CD4-positive, alpha-beta memory T cell (primary cell): ENCODE measurements at places on chromosomes 2 and 18.

GRCh38 chr2:11435036-11435435 lies 30.9 kb downstream of the E2F6 start:
- no peak for DNase-seq

DNA sequence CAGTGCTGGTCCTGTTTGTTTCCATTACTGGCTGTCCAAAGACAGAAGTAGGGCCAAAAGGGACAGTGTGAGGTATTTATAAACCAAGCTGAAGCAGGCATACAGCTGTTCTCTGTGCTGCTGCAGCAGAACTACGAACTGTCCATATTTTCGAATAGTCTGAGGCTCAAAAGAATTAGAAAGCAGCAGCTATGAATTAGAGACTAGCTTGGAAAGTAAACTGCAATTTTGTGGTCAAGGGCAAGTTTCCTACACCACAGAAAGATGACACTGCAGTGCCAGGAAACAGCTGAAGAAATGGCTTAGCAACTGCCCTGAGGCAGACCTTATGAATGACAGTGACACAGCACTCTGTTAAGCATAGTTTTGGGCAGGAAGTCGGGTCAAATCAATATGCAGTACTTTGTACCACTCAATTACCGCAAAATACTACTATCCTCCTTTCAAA lies 125.3 kb downstream of the TMEM131 start:
- DNase-seq: peak; percentile 39

DNA sequence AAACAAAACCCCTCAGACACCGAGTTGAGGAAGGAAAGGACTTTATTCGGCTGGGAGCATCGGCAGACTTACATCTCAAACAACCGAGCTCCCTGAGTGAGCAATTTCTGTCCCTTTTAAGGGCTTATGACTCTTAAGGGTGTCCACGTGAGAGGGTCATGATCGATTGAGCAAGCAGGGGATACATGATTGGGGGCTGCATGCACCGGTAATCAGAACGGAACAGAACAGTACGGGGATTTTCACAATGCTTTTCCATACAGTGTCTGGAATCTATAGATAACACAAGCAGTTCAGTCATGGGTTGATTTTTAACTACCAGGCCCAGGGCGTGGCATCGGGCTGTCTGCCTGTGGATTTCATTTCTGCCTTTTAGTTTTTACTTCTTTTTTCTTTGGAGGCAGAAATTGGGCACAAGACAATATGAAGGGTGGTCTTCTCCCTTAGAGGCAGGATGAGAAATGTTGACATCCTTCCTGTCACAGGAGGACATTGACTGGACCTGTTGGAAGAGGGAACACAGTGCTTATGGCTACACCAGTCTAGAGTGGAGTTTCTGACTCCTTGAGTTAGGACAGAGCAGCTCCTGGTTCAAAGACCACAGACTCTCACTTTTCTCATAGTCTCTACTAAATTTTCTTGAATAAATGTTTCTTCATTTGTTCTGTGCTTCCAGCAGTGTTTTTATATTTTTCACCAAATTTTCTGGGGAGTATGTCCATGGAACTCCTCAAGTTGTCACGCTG lies 35.8 kb downstream of the SPOPL start:
- DNase-seq: no peak

DNA sequence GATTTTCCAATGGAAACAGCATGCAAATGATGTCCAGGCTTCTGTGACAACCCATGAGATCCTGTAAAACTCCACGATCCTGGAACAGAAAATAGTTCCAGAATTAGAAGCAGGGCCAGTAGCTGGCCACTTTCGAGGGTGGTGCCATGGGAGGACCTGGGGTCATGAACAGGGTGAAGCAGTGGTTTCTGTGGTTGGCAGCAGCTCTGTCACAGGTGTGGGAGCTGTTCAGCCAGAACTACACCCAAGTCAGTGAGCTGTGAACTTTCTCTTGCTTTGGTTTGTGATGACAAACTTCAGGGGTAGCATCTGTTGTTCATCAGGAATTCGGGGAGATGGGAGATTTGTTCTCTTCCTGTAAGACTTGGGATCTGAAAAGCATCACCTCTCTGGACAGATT lies 314.4 kb upstream of the NT5C1B start:
- DNase-seq: no peak

- DNase-seq: no peak
Measured at GRCh38 chr18:79941473-79942119, 9.9 kb downstream of the SLC66A2 start.

DNA sequence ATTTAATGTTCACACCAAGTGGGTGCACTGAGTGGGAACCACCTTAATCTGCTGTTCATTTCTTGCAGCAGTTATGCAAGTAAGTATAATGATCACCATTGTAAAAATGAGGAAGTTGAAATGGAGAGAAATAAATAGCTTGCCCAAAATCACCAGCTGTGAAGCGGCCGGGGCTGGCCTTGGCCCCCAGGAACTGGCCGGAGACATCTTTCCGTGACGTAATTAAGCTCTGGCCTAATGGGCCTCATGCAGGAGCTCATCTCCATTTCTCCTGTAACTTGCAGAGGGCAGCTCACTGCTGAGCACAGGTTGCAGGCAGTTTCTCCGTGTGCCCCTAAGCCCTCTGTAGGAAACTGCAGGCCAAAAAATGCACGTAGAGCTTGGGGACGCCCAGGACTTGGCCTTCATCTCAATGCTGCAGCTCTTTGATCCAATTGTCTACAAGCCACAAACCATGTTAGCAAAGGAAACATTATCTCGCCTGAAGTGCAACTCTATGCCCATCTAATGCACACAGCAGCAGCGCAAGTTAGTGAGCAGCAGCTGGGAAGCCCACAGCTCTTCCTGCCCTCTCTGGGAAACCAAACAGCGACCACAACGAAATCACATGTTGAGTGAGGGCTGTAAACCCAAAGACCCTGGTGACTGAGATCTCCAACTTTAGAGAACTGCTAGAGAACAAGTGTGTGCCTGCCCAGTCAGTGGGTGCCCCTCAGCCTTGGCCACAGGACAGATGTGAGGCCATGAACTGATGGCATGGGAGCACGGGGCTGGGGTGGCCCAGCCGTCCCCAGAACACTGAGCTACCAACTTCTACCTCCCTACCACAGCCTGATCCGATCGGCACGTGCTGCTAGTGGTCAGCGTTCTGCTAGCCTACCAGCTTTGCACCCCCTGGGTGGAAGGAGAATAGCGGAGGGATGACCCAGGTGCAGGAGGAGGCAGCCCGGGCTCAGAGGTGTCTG lies 28.8 kb downstream of the APCDD1 start:
- DNase-seq: no peak

- DNase-seq: peak; percentile 12
Measured at GRCh38 chr2:242002944-242003343, 133.4 kb downstream of the RTP5 start.

GRCh38 chr18:46657115-46657955 lies at the start of gene LOXHD1:
LOXHD1 (minus strand) TSS chr18:46657220; CDS start chr18:46657033, 187 bp downstream.
- DNase-seq: no peak

- DNase-seq: no peak
Measured at GRCh38 chr2:115201386-115201785, 758.9 kb downstream of the DPP10 start.

DNA sequence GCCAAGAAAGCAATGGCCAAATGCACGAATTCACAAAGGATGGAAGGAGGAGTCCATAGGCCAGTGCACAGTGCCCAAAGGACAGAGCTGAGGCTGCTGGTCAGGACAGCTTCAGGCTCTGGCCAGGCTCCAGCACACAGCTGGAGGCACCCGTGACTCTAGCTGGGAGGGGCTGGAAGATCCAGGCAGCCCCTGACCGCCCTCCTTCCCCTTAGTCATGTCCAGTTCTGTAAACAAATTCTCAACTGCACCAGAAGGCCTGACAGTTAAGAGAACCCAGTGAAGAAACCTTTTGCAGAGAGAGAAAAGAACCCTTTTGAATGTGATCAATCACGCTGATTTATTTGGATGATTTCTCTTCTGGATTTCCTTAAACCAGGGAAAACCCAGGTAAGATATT lies 7.7 kb upstream of the YWHAQ start:
- DNase-seq: no peak

DNA sequence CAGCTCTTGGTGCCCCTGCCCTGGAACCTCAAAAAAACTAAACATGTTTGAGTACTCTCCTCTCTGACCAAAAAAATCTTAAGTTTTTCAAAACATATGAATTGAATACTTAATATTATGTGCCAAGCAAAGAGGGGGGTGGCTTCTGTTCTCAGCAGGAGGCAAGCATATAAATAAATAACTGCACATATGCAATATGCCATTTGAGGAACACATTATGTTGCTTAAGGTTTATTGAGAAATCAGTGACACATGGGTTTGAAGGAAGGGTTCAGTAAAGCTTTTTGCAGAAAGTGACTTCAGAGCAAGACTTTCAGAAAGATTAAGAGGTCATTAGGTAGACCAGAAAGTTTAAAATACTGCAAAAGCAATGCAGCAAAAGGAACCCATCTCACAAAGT lies 429.2 kb downstream of the TDRD15 start:
- DNase-seq: no peak

GRCh38 chr2:200713704-200714064 lies 98.0 kb upstream of the BZW1 start:
- DNase-seq: no peak

DNA sequence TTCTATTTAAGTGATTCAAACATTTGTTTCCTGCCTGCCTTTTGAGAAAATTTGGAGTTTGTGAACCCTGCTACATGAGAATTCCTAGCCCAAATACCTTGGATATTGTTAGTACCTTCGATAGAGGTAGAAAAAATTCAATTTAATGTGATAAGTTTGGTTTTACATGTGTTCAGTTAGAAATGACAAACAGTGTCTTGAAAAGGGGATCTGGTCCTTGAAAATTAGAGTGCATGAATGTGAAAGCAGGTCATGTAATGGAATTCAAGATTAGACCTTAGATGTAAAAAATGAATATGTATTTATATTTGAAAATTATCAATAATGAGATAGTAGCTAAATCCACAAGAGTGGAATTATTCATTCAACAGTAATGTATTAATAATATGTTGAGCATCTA lies 70.5 kb downstream of the PIK3C3 start:
- no peak for DNase-seq

DNA sequence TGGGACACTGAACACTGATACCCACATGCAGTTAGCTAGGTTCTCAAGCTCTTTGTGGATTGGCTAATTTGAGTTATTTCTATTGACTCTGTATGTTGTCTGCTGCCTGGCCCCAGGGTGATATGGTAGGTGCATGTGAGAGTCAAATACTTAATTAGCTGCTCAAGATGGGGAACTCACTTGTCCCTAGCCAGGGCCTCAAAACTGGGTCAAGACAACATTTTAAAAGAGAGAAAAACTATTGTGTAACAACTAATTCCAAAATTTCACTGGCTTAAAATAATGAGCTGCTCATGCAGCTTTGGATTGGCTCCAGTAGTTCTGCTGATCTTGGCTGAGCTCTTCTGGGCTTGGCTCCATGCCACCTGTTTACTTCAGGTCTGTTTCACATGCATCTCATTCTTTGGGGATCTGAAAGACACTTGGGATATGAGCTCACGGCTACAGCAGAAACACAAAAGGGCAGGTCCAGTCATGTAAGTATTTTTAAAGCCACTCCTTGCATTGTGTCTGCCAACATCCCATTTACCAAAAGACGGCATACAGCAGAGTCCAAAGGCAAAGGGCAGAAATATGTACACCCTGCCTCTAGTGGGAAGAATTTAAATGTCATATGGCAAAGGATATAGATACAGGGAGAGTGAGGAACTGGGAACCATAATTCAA lies 716.8 kb downstream of the SUCLG1 start:
- no peak for DNase-seq

- DNase-seq: no peak
Measured at GRCh38 chr2:190668892-190669291, 20.0 kb downstream of the NAB1 start.

- DNase-seq: no peak
Measured at GRCh38 chr2:11967946-11968465, 221.6 kb downstream of the LPIN1 start.

GRCh38 chr2:241279828-241280227 lies 35.6 kb downstream of the HDLBP start:
- DNase-seq: no peak

- no peak for DNase-seq
Measured at GRCh38 chr18:5943514-5943913, 48.2 kb upstream of the TMEM200C start.

DNA sequence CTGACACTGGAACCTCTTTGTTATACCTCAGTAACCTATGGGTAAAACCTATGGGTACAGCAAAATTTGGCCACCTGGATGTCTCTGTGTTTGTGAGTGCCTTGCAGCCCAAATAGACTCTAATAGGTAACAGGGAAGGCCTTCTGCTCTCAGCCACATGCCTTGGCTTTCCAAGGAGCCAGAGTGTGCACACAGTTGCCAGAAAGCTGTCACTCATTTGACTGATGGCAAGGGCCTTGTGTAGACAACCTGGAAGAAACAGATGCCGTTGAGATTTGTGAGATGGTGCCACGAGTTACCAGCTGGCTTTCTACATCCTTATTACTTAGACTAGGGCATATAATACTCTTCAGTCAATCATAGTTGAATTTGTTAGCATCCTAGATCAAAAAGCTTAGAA lies 90.1 kb upstream of the RAB12 start:
- no peak for DNase-seq

DNA sequence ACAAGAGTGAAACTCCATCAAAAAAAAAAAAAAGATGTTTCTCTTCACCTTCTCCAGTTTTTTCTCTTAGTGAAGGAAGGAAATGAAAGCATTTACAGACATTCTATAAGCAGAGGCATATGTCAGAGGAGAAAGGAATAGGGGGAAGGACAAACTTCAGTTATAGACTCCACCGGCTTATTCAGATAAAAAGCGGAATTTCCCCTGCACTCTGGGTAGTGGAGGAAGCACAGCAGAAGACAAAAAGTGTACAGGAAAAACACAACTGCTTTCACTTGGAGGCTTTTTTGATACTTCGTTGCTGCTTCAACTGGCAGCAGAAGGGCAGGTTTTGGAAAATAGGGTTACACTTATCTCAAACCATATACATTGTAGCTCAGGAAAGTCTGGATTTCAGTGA lies 3.2 kb upstream of the MGAT4A start:
- DNase-seq: no peak
